ENCODE measurements at places on chromosomes 2 and 18. TPM values are rescaled to one million over a fixed set of nuclear protein-coding genes. Genes with fewer than 3 reads are reported as not detected.

The CSRNP3 gene
- total RNA-seq: 3.9 TPM

The CIB4 gene
- total RNA-seq: not detected

The CXCR4 gene
- total RNA-seq: 0.30 TPM

The STPG4 gene
- total RNA-seq: 0.32 TPM

The TRPM8 gene
- total RNA-seq: not detected

The CERKL gene
- total RNA-seq: not detected

The KYNU gene
- total RNA-seq: 1.8 TPM

The ZNF2 gene
- total RNA-seq: 11.6 TPM

All from smooth muscle cell of the umbilical artery (primary cell).